ENCODE measurements at places on chromosomes 5 and 9.

- DNase-seq: no peak
Measured at GRCh38 chr9:107827884-107828283, 338.3 kb upstream of the KLF4 start.

DNA sequence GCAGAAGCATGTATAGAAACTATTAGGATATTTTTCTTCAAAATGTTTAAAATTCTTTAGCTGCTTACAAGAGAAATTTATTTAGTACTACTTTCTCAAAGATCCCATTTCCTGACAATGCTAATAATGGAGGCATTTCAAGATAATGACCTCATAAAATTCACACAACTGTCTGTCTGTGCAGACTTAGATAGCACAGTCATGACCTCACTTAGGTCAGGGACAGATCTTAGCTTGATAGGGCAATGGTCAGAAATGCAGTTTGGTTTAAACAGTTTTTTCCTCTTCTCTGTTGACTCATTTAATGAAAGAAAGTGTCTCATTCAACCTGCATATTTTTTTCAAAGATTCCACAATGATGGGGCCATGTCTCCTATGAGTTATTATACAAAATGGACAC lies 128.4 kb downstream of the GRIA1 start:
- DNase-seq: no peak

DNA sequence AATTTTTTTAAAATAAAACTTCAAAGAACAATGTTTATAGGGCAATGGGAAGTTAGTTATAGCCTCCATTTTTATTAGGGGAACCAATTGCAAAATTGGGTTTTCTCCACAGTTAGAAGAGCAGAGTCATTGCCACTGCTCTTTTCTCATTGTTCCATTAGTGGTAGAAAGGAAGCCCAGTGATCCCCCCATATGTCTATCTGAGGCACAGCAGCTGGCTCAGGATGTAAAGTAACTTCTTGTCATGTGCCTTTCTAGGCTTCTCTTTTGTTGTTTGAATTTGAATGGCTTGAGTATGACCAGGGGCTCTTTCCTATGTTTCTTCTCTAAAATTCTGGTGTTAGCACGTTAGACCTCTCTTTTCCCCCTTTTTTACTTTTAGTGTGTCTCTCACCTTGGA lies 61.2 kb downstream of the UBAP1 start:
- no peak for DNase-seq

GRCh38 chr5:129399069-129399468 lies 61.0 kb upstream of the ADAMTS19 start:
- DNase-seq: no peak

GRCh38 chr9:89657295-89657694 lies 52.5 kb downstream of the GADD45G start:
- DNase-seq: no peak

GRCh38 chr5:33997331-33997983 lies 10.4 kb downstream of the AMACR start:
- DNase-seq: no peak

DNA sequence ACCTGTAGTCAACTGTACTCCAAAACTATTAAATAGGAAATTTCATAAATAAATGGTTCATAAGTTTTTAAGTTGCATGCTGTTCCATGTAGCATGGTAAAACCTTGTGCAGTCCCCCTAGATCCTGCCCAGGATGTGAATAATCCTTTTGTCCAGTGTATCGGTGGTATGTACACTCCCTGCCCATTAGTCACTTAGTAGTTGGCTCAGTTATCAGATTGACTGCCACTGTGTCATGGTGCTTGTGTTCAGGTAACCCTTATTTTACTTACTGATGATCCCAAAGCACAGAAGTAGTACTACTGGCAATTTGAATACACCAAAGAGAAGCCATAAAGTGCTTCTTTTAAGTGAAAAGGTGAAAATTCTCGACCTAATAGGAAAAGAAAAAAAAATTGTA lies 134.2 kb downstream of the RNF180 start:
- no peak for DNase-seq

DNA sequence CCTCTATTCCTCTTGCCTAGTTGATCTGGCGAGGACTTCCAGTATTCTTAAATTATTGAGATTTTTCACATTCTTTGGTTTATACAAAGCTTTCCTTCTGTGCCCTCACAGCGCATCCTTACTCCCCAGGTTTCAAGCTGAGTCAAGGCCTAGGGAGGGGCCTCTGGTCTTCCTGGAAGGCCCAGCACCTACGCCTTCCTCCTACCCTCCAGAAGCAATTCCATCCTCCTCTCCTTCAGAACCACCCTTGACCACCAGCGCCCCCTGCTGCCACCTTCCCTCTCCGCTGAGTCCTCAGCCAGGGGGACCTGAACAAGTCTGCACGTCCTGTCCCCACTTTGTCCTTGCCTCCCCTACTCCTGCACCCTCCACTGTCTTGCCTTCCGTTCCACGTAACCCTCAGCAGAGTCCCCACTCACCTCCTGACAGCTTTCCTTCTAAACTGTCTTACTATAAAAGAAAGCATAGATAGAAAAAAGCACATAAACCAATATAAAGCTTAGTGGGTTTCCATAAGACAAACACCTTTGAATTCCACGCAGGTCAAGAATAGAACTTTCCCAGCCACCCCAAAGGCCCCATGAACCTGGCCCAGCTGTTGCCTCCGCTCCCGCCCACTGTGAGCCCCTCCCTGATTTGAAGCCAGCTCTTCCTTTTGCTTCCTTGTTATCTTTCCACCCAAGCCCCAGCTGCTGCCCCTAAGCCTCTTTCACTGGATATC lies 63.0 kb upstream of the CTSL start:
- peak; percentile 14 for DNase-seq

- DNase-seq: peak; percentile 47
Measured at GRCh38 chr9:111597852-111598732, 1.4 kb downstream of the PTGR1 start.

DNA sequence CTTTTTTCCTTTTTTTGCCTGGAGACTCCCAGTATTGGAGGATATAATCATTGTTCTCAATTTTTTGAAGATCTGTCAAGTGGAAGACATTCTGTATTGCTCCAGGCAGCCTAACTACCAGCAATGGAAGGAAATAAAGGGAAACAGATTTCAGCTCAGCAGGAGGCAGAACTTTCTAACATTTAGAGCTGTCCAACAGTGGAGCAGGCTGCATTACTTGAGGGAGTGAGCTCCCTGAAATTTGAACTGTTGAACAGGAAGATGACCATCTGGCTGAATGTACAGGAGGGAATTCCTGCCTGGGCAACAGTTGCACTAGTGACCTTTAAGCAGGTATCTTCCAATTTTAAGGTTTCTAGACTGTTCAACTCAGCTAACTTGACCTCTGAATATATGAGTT lies 1.1 kb upstream of the GAPVD1 start:
- no peak for DNase-seq

DNA sequence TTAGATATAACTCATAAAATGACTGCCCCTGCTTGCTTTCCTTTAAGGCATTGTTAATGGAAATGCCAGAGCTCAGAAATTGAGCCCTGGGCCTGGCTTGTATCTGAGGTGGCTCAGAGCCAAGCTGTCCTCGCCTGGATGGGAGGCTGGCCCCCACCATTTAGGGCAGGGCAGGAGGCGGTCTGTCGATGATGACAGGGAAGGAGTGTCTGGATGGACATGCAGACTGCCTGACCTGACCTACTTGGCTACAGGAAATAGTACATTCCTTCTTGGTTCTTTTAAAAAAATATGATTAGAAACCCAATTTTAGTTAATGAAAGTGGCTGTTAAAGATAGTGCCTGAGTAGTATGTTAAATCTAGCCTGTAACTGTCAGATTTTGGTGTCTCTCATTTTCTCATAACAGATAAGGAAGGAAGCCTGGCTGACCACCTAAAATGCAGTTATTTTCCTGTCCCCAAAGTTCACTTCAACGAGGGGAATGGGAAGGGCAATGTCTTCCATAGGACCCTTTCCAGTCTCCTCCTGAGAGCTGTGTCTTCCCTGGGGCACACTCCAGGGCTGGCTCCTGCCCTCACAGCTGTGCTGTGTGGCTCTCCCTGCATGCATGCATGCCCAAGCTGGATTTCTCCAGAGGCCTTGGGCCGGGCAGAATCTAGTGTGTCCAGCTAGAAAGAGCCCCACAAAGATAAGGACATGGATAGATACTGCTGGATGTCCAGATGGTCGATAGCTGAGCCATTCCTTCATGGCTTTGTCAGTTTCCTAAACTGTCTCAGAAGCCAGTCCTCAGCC lies 42.3 kb downstream of the MACROH2A1 start:
- no peak for DNase-seq
